Activated T-cell treated with anti-CD3 and anti-CD28 coated beads for 24 hours (primary cell): ENCODE measurements at places on chromosomes 16 and 17.

DNA sequence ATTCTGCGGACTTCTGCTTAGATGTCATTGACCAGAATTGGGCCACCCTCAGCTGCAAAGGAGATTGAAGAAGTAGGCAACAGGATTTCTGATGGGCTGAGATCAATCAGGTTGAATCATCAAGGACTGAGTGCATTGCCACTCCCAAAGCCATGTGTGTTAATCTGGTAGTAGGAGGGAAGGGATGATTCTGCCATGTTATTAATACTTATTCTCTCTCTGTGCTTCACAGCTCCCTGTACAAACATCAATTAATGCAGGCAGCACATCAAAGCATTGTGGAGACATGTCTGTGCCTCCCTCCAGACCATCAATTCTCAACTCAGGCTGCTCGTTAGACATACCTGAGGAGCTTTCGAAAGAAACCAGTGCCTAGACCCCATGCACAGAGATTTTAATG, 11.6 kb downstream of the LRRC3C start:
- DNase-seq: no peak

DNA sequence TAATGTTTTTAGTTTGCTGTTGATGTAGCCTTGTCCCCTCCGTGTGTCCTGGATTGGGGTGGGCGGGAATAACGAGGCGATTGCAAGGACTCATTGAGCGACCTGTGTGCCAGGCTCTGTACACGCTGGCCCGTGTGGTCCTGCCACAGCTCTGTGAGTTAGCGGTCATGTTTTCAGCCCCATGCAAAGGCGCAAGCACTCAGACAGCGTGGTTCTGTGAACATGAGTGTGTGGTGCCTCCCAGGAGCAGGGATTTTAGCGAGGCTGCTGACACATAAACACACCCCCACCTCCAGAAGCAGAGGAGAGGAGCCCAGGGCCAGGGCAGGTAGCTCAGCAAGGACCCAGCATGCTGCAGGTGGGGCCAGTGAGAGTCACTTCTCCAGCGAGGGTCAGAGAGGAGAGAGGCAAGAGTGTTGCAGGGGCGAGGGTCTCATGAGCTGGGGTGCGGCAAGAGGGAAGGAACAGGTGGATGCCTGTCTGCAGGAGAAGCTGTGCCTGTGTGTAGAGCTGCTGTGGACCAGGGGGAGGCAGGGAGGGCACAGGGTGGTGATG, 115.3 kb downstream of the OR1D5 start:
- no peak for DNase-seq

DNA sequence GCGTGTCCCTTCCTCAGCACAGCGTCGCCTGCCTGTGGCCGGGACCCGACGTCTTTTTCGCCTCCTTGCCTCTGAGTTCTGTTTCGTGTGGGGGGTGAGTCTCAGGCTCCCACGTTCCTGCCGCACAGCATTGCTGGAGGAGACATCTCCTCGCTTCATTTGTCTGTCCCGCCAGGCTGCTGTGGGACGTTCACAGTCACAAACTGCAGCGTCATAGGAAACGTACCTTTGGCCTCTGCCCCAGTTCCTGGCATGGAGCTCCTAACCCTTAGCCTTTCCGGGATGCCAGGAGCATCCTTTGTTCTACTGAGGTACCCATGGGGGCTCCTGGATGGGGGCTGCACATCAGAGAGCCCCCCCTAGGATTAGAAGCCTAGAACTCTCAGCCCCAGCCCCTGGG, 18.2 kb upstream of the CBFA2T3 start:
- no peak for DNase-seq

GRCh38 chr17:51375771-51376170, 115.4 kb downstream of the UTP18 start:
- DNase-seq: no peak

- no peak for DNase-seq
These were observed 194.7 kb downstream of the XYLT1 start for GRCh38 chr16:17276010-17276530.

- DNase-seq: peak; percentile 4
These were observed 154.2 kb downstream of the MRM1 start for GRCh38 chr17:36755586-36755985.

GRCh38 chr16:16887193-16887592, 508.3 kb downstream of the NPIPA7 start:
- DNase-seq: no peak

GRCh38 chr16:27526180-27526579, 23.5 kb downstream of the GTF3C1 start:
- DNase-seq: no peak

DNA sequence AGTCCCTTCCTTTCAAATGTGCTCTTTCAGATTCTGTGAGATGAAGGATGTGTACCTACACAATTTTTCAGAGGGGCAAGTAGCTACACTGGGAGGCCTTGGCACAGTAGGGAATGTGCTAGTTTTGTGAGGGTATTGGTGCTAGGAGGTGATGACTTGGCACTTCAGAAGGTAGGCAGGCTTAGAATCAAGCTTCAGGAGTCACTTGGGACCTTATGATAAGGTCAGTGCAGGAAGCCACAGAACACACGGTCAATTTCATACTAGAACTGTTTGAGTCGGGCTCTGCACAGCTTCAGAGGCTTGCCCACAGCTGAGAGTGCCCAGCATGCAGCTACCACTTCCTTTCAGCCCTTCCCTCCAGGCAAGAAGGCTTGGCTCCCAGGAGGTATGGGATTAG, 6.1 kb downstream of the CMTM1 start:
- DNase-seq: no peak

- DNase-seq: no peak
These were observed 20.3 kb upstream of the HOXB9 start for GRCh38 chr17:48646183-48647102.

DNA sequence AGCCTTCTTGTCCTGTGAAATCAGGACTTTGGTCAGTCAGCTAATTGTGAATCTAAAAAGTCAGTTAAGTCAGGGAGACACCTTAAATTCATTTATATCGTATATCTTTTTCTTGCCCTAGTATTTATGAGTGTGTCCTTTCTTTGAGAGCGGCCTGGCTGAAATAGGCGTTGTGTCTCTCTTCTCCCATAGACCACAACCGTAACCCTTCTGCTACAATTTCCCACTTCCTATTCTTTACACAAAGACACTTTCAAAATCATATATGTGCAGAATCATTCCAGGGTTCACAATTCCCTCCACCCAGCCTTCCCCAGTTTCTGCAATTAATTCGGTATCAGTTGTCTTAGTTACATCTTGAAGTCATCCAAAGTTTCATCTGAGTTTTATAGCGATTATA, 14.0 kb upstream of the COTL1 start:
- DNase-seq: no peak

DNA sequence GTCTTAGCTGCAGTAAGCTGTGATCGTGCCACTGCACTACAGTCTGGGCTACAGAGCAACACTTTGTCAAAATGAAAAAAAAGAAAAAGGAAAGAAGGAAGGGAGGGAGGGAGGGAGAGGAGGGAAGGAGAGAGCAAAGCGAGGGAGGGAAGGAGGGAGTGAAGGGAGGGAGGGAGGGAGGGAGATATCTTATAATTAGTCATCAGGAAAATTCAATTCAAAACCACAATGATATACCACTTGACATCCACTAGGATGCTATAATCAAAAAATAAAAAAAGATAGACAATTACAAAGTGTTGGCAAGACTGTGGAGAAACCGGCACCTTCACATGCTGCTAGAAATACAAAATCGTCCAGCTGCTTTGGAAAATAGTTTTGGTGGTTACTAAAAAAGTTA, 93.8 kb downstream of the CDC27 start:
- no peak for DNase-seq
